Fibroblast of lung (primary cell): ENCODE measurements at places on chromosomes 2 and 18.

GRCh38 chr2:120561379-120562035, 174.2 kb upstream of the GLI2 start:
- DNase-seq = no peak

GRCh38 chr2:88492002-88492401, 39.5 kb upstream of the FOXI3 start:
- DNase-seq = no peak

DNA sequence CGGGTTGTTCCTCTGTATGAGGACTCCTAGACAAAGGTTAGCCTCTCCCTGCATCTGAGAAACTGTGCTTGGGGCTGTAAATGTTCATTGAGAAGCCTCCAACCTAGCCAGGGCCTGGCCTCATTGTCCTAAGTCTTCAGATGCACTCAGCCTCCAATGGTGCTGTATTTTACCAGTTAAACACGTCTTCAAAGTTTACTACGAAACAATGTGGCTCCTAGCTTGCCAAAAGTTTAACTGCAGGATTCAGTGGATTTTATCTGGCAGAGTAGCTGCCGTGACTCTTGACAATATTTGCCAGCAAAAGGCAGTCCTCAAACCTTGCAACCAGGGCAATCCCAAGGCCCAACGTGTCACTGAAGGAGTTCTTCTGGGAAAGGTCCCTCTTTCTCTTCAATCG, 1.1 kb downstream of the PID1 start:
- peak; percentile 17 for DNase-seq

GRCh38 chr2:239824046-239824694, 201.0 kb downstream of the NDUFA10 start:
- DNase-seq = peak; percentile 3

- DNase-seq = peak; percentile 79
Measured at GRCh38 chr2:191691016-191691735, 13.2 kb downstream of the NABP1 start.

DNA sequence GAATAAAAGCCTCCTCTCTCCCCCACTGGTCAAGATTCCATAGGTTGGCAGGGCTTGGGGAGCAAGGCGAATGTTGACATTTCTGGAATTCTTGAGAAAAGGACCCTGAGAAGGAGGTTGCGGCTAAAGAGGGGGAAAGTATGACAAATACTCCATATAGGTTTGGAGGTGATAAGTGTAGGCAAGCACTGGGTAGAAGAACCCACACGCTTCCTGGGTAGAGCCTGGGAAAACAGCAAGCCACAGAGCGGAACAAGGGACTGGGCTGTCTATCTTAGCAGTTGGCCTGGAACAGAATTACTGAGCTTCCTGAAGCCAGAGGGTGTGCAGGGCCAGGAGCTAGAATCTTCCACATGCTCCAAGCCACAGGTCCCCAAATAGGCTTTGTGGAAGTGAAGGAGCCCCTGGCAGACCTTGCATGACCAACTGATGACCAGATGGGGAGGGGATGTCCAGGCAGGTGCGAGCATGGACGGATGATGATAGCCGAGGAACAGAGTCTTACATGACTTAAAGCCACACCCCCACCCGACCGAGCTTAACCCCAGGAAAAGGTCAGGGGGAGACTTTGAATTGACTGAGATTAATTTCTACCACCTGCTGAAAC, 9.9 kb downstream of the PRKAG3 start:
- DNase-seq = no peak
